M059J (cell line): ENCODE measurements at places on chromosomes 12 and 14.

DNA sequence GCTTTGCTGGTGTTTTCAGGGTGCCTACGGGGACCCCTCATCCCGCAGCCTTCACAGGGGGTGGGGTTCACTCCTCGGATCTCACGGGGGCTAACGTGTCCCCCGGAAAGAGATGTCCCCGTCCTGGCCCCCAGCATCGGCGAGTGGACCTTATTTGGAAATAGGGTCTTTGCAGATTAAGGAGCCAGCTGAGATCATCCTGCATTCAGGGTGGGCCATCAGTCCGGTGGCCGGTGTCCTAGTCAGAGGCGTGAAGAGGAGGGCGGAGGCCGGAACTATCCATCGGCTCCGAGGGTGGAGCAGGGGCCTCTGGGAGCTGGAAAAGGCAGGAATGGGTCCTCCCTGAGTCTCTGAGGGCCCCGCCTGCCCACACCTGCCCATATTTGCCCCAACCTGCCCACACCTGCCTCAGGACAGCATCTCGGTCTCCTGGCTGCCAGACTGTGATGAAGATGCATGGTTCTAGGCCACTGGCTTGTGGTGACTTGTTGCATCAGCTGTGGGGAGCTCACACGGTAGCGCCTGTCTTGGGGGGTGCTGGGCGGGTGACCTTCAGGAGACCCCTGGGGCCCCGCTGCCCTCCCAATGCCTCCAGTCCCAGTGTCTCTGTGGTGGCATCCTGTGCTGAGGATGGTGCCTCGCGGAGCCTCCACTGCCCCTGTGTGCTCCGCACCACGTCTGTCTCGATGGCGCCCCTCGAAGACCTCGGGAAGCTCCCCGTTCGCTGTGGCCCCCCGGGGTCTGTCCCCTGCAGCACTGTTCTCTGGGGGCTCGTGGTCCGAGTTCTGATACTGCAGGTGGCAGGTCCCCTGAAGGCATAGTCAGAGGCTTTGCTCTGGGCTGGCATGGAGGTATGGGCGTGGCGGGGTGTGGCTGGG lies 14.7 kb downstream of the NOC4L start:
- DNase-seq: no peak

- DNase-seq: no peak
Observed at GRCh38 chr12:52581066-52581465, 7.4 kb upstream of the KRT74 start.

GRCh38 chr14:75566321-75566720 lies 12.1 kb upstream of the FLVCR2 start:
- peak; percentile 59 for DNase-seq

- peak; percentile 3 for DNase-seq
Observed at GRCh38 chr14:95862243-95862642, 14.4 kb upstream of the TUNAR start.

GRCh38 chr14:44448951-44449358 lies 58.1 kb downstream of the FSCB start:
- no peak for DNase-seq

DNA sequence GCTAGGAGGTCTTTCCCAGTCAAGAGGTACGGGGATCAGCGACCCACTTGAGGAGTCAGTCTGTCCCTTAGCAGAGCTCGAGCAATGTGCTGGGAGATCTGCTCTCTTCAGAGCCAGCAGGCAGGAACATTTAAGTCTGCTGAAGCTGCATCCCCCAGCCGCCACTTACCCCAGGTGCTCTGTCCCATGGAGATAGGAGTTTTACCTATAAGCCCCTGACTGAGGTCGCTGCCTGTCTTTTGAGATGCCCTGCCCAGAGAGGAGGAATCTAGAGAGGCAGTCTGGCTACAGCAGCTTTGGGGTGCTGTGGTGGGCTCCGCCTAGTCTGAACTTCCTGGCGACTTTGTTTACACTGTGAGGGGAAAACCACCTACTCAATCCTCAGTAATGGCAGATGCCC lies 874.9 kb upstream of the FLRT2 start:
- no peak for DNase-seq

DNA sequence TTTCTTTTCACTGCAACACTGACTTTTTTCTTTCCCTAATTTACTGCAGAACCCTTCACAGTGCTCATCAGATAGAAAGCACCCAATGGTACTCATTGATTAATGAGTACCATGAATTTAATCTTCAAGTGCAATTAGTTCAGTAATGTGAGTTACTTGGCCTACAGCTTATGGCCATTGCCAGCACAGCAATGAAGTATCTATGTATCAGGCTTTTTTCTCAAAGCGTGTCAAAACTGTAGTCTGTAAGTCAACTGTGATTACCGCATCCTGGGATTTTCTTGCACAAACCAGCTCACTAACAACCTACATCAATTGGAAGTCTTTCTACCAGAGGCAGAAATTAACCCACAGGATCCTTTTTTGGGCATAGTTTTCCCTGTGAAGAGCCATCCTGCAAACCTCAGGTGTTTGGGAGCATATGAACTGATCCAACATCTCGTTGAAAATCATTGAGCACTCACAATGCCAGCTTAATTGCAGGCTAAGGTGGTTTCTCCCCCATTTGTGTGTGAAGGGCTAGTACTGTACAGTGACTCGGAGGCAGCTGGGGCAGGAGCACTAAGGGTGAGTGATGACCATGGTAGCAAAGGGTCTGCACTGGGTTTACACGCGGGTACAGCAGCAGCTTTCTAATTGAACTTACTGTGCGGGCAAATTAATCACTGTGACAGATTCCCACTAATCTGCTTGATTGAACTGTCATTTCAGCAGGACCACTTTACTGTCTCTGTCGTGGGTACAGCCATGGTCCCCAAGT lies 619.3 kb downstream of the SNAPC1 start:
- DNase-seq: no peak

DNA sequence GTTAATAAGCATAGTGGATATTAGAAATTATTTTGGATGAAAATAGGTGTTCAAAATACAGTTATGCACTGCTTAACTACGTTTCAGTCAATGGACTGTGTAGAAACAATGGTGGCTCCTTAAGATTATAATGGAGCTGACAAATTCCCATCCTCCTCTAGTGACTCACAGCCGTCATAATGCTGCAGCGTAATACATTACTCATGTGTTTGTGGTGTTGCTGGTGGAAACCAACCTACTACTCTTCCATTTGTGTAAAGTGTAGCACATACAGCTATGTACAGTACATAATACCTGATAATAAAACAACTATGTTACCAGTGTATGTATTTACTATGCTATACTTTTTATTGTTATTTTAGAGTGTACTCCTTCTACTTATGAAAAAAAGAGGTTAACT lies 111.2 kb upstream of the TMCC3 start:
- DNase-seq: peak; percentile 93

DNA sequence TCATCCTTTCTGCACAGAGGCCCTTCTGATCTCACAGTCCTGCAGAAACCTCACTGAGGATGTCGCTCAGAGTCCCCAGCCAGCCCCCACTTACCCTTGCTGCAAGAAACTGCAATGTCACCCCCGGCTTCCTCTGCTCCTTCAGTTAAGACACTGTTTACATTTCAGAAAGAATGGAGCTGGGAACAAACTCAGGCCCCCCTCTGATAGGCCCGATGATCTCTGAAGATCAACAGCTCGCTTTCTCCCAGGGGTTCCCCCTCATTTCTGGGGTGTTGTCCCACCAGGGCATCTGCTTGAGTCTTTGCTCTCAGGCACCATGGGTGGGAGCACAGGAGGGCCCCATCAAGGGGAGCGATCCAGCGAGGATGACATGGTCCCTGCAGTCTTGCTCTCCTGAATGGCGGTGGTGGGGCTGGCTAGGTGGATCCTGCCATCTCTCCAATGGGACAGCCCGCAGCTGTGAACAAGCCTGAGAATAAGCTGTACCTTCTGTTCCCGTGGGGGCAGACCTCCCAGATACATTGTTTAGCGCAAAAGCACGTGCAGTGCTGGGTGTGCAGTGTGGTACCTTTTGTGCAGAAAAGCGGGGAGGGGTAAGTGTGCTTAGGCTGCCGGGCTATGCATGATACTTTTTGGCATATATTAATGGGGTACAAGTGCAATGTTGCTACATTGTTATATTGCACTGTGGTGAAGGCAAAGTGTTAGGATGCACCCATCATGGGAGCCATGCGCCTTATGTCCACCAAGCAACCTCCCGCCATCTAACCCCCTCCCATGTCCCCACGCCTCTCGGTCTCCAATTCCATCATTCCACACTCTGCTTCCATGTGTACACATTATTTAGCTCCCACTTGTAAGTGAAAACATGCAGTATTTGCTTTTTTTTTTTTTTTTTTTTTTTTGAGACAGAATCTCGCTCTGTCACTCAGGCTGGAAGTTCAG lies 6.7 kb upstream of the NCOR2 start:
- DNase-seq: no peak

DNA sequence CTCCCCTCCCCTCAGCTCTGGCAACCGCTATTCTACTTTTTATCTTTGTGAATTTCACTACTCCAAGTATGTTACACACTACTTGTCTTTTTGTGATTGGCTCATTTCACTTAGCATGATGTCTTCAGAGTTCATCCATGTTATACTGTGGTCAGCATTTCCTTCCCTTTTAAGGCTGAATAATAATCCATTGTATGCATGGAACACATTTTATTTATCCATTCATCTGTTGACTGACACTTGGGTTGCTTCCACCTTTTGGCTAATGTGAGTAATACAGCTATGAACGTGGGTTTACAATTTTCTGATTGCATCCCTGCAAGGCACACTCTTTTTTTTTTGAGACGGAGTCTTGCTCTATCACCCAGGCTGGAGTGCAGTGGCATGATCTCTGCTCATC lies 53.0 kb upstream of the FUT8 start:
- peak; percentile 60 for DNase-seq

DNA sequence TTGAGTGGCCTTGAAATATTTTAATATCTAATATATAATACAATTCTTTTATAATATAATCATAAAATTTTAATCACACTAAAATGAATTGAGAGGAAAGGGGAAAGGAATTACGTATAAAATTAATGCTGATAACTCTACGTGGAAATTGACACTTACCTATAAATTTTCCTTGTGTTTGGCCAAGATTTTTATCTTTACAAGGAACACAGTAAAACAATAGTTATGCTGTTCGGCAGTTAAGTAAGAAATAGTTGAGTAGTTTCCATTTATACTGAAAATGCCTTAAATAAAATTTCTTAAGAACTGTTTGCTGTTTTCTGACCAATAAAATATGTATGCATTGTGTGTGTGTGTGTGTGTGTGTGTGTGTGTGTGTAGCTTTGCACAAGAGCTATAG lies 294.4 kb downstream of the LRFN5 start:
- no peak for DNase-seq

- DNase-seq: no peak
Observed at GRCh38 chr12:904010-904414, 45.5 kb downstream of the RAD52 start.

- DNase-seq: no peak
Observed at GRCh38 chr12:13008741-13009380, 8.8 kb upstream of the HEBP1 start.

- peak; percentile 53 for DNase-seq
Observed at GRCh38 chr14:64841772-64842750, 37.6 kb downstream of the SPTB start.

DNA sequence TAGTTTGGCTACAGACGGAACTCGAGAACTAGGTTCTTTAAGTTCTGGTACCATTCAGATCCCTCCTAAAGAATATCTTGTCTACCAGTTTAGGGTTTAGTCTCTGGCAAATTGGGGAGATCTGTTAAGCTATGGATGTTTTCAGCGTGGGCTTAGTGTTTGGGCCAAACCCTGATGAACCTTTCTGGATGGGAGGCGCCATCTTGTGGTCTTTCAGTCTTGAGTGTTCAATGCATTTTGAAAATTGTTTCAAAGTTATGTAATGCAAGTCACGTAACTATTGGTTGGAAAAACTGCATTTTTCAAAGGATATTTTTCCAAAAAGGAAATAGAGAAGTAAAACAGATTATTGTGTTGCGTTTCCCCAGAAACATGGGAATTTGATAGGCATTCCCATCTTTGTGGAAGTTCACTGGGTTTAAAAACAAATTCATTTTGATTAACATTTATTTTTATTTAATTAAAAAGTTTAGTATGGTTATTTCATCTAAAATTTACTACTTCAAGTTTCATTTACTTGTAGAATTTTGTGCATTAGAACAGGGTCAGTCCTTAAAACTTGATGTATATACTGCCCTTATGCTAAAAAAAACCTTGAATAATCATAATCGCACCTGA lies 169.0 kb downstream of the PRIMA1 start:
- peak; percentile 28 for DNase-seq

- DNase-seq: no peak
Observed at GRCh38 chr14:68820999-68821683, 28.3 kb upstream of the ZFP36L1 start.

GRCh38 chr12:131389054-131390013 lies 321.6 kb upstream of the SFSWAP start:
- DNase-seq: no peak

DNA sequence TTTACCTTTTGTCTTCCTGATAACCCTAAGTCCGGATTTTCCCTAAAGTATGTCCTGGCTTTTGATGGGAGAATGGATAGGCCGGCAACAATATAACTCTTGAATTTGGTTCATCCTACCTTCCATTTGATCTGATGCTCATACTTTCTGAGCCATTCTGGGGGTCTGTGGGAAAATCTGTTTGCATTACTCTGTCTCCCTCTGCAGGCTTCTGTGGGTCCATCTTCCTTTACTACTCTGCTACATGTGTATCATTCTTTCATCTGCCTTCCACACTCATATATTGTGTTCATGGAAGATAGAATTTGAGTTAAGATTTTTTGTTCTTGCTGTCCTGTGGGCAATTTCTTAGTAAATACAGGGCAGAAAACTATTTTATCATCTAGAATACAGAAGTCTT lies 101.5 kb downstream of the NAV3 start:
- DNase-seq: no peak

- no peak for DNase-seq
Observed at GRCh38 chr12:26750531-26751175, 82.3 kb downstream of the ITPR2 start.

DNA sequence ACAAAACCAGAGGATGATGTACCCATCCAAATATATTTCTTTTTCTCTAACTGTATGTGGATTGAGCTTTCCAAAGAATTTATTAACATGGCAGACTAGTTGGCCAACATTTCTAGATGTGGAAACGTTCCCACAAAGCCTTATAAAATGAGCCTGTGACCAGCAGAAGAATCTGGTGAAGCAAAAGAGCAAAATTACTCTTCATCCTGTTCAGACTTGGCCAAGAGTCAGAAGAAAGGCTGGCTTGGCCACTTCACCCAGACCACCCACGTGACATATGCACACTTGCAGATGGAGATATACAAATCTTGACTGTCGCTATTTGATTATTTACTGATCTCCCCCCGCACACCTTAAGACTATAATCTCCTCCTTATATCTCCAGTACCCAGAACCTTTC lies 96.7 kb downstream of the NUAK1 start:
- no peak for DNase-seq

GRCh38 chr14:92794547-92794941 lies 439 bp downstream of the GOLGA5 start:
- peak; percentile 11 for DNase-seq
